ENCODE measurements at places on chromosomes 3 and 15.

- no peak for DNase-seq
Measured at GRCh38 chr3:62968128-62968527, 92.9 kb upstream of the CADPS start.

- no peak for DNase-seq
Measured at GRCh38 chr3:185330644-185331043, 32.3 kb upstream of the MAP3K13 start.

- DNase-seq, result no peak
Measured at GRCh38 chr15:90425726-90426346, 37.8 kb downstream of the IQGAP1 start.

DNA sequence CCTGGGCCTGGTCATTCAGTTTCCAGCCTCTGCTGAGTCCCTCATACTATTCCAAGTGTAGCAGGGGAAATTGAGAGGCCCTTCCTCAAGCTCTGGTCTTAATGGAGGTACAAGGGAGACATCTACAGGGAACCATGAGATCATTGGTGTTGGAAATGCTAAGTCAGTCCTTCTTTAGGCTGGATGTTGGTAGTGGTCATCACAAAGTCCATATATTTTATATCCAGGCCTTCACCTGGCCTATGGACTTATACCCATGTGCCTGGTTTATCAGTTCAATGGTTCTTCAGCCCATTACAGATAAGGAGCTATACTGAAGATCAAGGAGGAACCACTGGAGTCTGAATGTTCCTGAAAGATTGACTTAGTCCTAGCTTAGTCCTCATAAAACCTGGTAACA lies 135.0 kb downstream of the STAG1 start:
- no peak for DNase-seq

- no peak for DNase-seq
Measured at GRCh38 chr15:55743729-55744655, 1.0 kb upstream of the PRTG start.

DNA sequence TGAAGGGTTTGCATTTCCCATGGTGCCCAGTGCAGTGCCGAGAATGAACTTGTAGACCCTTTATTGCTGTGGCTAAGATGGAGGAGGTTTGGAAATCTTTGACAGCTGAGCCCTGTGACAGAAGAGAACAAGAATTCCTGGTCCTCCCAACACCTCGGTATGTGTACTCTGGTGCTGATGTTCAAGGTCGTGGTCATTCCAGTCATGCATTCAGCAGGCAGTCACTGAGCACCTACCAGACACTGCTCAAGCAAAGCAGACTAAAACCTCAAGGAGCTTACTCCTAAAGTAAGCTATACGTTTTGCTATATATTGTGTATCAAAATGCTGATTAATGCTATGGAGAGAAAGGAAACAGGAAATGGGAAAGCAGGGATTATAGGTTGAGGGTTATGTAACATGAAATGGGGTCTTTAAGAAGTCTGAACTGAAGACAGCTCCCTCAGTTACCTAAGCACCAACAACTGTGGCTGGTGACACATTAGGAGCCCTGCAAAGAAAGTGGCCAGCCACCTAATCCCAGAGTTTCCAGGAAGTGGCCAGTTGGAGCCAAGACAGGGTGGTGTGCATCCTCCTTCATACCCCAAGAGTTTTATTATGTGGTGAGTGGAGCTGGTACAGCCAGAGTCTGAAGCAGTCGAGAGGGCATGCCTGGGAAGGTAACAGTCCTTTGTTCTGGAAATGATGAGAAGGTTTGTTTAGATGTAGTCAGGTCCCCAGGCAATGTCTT lies 65.0 kb downstream of the CCNL1 start:
- no peak for DNase-seq

DNA sequence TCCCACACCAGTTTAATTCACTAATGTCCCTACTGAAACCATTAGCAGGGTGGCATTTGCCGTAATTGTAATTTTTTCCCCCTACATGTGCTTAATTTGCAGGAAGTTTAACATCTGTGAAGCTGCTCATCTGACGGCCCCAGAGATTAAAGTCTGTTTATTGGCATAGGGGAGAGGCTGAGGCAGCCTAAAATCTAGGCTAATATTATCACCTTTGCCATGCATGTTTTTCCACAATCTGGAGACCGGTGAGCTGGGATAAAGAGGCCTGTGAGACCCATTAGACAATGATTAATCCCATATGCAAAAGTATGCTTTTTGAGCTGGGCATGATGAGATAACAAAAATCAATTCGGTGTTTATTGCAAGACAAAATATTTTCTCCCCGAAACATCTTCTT lies 561.2 kb upstream of the ALCAM start:
- DNase-seq, result no peak

- DNase-seq, result no peak
Measured at GRCh38 chr3:69081583-69082262, 1.6 kb upstream of the UBA3 start.

- DNase-seq, result no peak
Measured at GRCh38 chr3:54572197-54572895, 355.5 kb downstream of the LRTM1 start.

DNA sequence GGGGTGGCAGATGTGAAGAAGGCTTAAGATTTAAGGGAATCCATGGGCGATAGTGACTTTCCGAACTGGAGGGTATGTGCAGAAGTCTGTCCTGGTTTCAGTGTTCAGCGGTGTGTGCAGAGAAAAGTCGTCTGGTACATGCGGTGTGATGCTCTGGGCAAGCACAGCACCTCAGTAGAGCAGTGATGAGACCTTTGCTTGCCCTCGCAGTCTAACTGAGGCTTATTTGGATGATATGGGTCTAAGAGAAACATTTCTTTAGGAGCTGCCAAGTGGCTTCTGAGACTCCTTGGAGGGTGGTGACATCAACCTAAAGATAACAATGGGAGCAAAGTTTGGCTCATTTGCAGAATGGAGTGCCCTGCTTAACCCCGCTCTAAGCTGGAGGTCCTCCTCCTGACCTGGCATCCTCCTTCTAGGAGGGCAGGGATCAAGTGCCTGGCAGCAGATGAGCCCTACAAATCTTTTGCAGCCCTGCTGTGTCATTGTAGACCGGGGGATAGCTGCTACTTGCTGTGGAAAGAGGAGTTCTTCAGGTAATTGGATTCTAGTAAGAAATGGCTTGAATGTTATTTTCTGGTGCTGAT lies 228.1 kb upstream of the AZI2 start:
- no peak for DNase-seq

GRCh38 chr3:98086873-98087272 lies at the start of gene OR5AC2:
Gene OR5AC2 (plus strand): TSS chr3:98087173. CDS start chr3:98087173, 0 bp downstream.
- no peak for DNase-seq

DNA sequence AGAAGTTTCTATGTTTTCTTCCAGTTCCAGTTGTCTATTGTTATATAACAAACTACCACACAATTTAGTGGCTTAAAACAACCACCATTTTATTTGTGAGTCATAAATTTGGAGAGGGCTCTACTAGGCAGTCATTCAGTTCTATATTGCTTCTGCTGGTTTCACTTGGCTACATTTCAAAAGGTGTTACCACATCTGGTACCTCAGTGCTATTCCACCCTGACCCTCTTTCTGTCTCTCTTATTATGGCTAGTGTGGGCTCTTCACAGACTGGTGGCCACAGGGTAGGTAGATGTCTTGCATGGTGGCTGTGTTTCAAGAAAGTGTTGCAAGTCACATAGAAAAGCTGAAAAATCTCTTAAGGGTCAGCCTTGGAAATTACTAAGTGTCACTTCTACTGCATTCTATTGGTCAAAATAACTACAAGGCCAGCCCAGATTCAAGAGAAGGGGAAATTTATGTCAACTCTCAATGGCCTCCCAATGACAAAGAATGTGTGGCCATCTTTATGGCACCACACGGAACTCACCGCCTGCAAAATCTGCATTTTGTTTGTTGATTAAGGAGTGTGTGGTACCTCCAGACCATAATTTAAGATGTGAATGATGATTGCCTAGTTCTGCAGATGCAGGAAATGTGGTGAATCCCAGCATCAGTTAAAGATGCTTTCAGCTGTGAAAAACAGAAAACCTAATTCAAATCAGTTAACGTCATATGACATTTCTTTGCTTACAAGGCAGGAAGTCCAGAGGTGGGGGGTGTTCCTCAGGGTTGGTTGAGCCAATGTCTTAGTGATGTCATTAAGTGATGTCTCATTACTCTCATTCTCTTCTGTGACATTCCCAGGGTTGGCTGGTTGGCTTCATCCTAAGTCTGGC lies 105.8 kb upstream of the RASGRP1 start:
- no peak for DNase-seq

DNA sequence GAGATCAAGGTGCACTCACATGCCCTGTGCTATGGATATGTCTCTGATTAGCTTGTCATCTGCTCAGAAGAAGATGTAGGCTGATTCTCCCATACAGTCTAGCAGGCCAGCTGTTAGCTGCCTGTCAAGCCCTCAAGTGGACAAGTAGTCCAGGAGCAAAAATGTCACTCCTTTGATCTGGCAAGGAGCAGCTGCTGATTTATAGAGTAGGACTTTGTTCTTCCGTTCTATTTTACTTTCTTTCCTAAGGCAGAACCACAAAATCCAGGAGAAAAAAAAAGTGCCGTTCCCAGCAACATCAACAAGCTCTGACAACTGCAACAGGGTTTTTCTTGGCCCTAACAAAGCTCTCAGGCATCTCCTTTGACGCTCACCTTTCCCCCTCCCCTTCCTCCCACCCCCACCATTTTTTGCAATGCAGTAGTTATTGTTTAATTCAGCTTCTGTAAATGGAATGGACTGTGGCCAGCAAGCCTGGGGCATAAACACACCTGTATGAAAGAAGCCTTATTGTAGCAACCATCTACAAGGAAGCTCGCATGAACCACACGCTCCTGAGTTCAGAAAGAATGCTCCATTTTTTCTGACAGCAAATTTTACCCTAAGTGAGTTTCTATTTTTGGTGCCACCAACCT lies 196.3 kb downstream of the MEIS2 start:
- DNase-seq, result no peak

- no peak for DNase-seq
Measured at GRCh38 chr3:60073228-60073627, 1023.4 kb upstream of the CFAP20DC start.

GRCh38 chr3:69776289-69776688 lies 37.0 kb downstream of the MITF start:
- DNase-seq, result no peak

GRCh38 chr15:40151499-40151898 lies 9.4 kb upstream of the BUB1B start:
- DNase-seq, result no peak

- DNase-seq, result no peak
Measured at GRCh38 chr15:51403946-51404695, 62.7 kb downstream of the GLDN start.

Data from occipital lobe (tissue), 3 donors.